ENCODE measurements at places on chromosomes 6 and 20. TPM values are rescaled to one million over a fixed set of nuclear protein-coding genes. Genes with fewer than 3 reads are reported as not detected.
A peak's percentile ranks its signal among the peaks of the same experiment; 100 is the strongest.

Gene ZNF165
- 9.7 TPM for total RNA-seq

- H3K27ac ChIP-seq, result no peak overlapping the region
- peaks cover 40% of the 10 kb centered on the region for H3K27me3 ChIP-seq
These were observed 85.3 kb upstream of the BHLHE23 start for GRCh38 chr20:63091901-63092659.

- DNase-seq, result no peak
- H3K27ac ChIP-seq, result peak overlapping the region; percentile 37
- no peaks in the 10 kb centered on the region for H3K27me3 ChIP-seq
- H3K36me3 ChIP-seq, result peaks cover 12% of the 10 kb centered on the region
These were observed 78.4 kb downstream of the ZFAND3 start for GRCh38 chr6:37897818-37898515.

- no peaks in the 10 kb centered on the region for H3K4me1 ChIP-seq
- no peak overlapping the region for H3K27ac ChIP-seq
- no peaks in the 10 kb centered on the region for H3K27me3 ChIP-seq
- no peak for DNase-seq
- no peak overlapping the region for H3K4me3 ChIP-seq
These were observed 9.5 kb downstream of the ALDH5A1 start for GRCh38 chr6:24504287-24504648.

Data from progenitor cell of endocrine pancreas (in vitro differentiated cells).